ENCODE measurements at places on chromosomes 6 and 20.

GRCh38 chr6:114339706-114340105 lies 3.1 kb downstream of the HS3ST5 start:
- DNase-seq = no peak

DNA sequence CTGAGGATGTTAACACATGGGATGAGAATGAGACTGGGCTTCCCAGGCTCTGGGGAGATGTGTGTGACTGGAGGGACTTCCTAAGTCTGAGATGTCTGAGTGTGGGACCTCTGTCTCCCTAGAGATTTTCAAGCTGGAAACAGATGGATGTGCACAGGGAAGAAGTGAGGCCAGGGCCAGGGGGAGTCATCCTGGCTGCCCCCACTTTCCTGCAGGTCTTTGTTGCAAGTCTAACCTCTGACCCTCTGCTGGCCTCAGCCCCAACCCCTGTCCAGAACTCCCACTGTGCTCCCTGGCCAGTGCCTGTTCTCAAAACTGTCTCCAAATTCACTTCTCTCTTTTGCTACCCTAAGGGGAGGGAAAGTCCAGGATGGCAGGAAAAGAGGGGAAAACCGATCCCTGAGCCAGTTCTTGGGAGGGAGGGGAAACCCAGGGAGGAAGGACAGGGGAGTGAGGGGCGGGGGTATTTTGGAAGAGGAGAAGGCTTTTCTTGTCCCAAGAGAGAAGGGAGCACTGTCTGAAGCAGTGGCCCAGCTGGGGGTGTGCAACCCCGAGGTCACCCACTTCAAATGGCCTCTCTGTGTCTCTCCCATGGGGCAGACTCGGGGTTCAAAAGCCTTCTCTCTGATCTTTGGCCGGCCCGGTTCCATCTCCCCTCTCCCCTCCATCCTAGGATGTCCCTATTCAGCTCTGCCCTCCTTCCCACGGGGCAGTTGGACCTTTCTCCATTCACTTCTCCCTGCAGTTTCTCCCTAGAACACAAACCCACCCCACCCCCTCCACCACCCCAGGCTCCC lies 3.1 kb downstream of the PPP1R18 start:
- no peak for DNase-seq

DNA sequence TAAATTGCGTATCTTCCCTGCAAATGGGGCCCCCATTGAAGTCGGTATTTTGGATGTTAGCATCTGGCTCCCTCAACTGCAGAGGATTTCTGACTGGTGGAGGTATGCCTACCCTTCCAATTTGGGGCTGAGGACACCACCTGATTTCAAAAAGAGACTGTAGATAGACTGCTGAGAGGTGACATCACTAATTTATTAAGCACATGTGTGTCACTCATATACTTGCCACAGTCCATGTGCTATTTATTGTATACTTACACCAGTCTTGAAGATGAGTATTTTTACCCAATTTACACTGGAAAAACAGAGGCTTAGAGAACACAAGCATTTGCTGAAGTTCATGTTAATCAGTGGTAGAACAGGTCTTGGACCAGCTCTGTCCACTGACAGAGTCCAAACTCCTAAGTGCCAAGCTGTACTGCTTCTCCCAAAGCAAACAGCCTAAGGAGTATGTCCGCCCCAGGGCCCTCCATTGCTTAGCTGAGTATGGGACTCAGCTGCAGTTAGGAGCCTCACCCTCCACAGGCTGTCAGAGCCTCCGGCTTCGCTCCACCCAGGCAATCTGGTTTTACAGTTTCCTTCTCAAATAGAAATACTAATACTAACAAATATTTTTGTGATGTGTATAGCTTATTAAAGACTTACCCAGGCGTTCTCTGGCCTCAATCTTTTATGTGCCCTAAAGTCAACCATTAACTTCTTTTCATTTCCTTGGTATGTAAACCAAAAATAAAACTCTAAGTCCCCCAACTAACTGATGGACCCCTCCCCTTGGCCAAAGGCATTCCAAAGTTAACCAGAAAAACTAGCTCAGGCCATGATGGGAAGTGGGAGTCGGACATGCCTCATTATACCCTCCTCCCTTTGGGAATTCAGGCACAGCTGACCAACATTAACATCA lies 17.5 kb downstream of the RIN2 start:
- DNase-seq = no peak

DNA sequence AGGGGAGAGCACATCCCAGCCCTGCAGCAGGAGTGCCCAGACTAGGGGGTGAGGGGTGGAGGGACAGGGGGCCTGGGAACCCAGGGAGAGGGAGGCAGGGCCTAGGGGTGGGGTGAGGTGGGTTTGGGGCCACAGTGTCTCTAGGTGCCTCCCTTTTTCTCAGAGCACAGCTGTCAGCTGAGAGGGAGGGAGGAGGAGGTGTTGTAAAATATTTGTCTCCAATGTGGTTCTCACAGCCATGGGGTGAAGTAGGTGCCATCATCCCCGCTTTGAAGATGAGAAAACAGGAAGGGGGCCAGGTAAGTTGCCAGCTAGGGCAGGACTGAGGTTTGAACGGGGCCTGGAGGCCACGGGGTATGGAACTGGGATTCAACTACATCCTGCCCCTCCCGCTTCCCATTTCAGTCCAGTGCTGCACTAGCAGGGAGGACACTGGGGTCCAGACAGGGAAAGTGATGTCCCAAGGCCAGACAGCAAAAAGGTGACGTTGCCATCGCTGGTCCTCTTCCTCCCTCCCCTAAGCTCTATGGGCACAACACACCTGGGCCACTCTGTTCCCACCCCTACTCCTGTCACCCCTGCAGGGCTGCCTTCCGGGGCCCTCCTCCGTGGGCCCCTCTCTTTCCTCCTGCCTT lies 20.3 kb downstream of the PACSIN1 start:
- DNase-seq = no peak
